ENCODE measurements at places on chromosomes 7 and 10. TPM values are rescaled to one million over a fixed set of nuclear protein-coding genes. Genes with fewer than 3 reads are reported as not detected.

SEMA3D gene
- 0.95 TPM for total RNA-seq

SLC18A2 gene
- total RNA-seq, result 0.04 TPM

NCF1 gene
- total RNA-seq, result not detected

GRCh38 chr10:5364890-5365338 lies at the start of gene UCN3:
UCN3 (plus strand) TSS chr10:5364966; CDS start chr10:5373721, 8,755 bp downstream.
- DNase-seq, result no peak

DNA sequence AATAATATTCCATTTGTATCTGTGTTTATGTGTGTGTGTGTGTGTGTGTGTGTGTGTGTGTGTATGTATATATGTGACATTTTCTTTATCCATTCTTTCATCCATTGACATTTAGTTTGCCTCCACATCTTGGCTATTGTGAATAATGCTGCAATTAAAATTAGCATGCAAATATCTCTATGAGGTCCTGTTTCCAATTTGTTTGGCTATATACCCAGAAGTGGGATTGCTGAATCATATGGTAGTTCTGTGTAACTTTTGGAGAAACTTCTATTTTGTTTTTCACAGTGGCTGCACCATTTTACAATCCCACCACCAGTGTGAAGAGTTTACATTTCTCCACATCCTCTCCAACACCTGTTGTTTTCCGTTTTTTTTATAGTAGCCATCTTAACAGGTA lies 53.1 kb downstream of the CH25H start:
- no peak for DNase-seq

DNA sequence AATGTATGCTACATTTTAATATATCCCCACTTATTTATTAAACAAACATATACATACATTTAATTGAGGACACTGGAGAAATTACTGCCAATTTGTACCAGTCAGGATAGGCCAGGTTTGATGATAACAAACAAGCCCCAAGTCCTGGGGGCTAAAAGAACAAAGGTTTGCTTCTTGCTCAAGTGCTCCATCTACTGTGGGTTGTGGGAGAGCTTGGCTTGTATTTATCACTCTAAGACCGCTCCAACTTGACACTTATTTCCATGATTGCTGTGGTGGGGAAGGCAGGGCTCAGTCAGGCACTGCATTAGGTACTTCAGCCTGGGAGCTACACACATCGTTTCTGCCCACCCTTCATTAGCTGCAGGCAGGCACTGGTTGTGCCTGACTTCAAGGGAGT lies 136.6 kb upstream of the ZNF32 start:
- no peak for DNase-seq

Data from pulmonary artery endothelial cell (primary cell).